Thyroid gland (tissue), 4 donors: ENCODE measurements at places on chromosomes 16 and 17. TPM values are rescaled to one million over a fixed set of nuclear protein-coding genes. Genes with fewer than 3 reads are reported as not detected.

DNA sequence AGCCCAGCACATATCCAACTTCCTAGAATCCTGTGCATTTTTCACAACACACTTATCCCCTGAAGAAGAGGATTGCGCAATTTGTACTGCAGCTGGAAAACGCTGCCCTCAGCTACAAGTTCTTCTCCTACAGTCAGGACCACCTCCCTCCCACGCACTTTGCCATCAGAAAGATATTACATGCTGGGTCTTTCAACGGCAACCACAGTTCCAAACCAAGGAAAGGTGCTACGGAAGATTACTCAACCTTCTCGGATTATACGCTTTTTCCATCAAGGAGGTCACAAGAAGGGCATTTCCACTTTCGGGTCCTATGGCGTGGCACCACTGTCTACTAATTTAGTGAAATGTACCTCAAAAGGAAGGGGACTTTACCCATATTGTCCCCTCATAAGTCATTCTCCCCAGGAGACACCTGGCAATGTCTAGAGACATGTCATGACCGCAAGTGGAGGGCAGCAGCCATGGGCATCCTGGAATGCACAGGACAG is 35.2 kb downstream of the USP7 start:
- DNase-seq = no peak

GRCh38 chr17:48478224-48479013 is 48.4 kb upstream of the SKAP1 start:
- no peak for DNase-seq

- no peak for DNase-seq
Observed at GRCh38 chr17:79792341-79792871, 4.5 kb downstream of the CBX8 start.

Gene CDC42EP4
- total RNA-seq = 87.2 TPM

DNA sequence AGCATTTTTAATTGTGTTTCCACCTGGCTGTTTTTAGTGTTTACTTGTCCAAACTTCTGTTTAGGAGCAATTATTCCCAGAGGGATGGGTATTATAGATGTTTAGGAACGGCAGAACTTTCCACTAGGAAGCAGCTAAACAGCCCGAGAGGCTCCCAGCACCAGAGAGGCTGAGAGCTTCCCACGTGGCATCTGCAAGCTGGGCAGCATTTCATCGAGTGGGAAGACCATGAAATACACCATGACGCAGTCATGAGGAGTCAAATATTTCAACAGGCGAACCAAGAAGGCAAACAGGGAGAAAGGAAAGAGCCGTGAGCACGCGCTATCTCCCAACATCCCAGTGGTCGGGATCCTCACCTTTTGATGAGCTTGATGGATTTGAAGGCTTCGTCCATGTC is 24.1 kb downstream of the TMEM204 start:
- DNase-seq = no peak

GRCh38 chr16:56513972-56514371 is 5.9 kb downstream of the BBS2 start:
- peak; percentile 28 for DNase-seq

DNA sequence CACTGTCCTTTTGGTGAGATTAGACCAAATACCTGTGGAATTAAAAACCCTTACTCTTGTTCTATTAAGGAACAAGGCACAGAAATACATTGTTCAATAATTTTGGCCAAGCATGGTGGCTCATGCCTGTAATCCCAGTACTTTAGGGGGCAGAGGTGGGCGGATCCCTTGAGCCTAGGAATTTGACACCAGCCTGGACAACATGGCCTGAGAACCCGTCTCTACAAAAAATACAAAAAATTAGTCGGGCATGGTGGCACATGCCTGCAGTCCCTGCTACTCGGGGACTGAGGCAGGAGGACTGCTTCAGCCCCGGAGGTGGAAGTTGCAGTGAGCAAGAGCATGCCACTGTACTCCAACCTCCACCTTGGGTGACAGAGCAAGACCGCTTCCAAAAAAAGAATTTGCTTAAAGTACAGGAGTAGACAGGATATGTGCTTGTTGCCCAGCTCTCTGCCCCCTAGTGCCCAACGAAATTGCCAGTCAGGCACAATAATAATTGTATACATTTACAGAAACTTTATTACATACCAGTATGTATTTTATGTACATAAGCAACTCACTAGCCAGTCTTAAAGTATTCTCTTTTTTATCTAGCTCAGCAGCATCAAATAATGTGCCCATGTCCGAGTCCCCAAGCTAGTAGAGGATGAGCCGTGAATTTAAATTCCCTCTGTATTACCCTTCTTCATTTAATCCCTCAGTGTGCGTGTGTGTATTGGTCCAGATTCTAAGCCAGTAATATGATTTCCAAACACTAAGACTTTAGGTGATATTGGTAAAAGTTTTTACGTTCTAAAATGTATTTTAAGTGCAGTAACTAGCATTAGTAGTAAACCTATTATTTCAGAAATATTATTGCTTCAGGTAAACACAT is 1.4 kb downstream of the THUMPD1 start:
- DNase-seq = peak; percentile 43

Gene TOB1
- total RNA-seq = 33.9 TPM

GRCh38 chr17:28325211-28325610 is 6.2 kb downstream of the TMEM97 start:
- DNase-seq = no peak

- no peak for DNase-seq
Observed at GRCh38 chr16:14071576-14072271, 605 bp downstream of the MRTFB start.

Gene BEAN1
- not detected for total RNA-seq

DNA sequence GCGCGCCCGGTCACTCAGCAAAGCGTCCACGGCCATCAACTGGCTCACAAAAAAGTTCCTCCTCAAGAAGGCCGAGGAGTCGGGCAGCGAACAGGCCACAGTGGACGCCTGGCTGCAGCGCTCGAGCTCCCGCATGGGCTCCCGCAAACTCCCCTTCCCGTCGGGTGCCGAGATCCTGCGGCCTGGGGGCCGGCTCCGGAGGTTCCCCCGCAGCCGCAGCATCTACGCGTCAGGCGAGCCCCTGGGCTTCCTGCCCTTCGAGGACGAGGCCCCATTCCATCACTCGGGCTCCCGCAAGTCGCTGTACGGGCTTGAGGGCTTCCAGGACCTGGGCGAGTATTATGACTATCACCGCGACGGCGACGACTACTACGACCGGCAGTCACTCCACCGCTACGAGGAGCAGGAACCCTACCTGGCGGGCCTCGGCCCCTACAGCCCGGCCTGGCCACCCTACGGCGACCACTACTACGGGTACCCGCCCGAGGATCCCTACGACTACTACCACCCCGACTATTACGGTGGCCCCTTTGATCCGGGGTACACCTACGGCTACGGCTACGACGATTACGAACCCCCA is 10.7 kb downstream of the MYO15A start:
- no peak for DNase-seq

DNA sequence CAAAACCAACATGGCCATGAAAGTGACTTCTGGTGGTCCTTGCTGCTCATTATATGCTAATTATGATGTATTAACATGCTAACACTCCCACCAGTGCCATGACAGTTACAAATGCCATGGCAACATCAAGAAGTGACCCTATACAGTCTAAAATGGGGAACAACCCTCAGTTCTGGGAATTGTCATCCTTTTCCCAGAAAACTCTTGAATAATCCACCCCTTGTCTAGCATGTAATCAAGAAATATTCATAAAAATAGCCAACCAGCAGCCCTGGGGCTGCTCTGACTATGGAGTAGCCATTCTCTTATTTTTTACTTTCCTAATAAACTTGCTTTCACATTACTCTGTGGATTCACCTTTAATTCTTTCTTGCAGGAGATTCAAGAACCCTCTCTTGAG is 35.9 kb downstream of the DNAJA2 start:
- no peak for DNase-seq

GRCh38 chr17:33500151-33500550 is 207.1 kb upstream of the ASIC2 start:
- DNase-seq = no peak

DNA sequence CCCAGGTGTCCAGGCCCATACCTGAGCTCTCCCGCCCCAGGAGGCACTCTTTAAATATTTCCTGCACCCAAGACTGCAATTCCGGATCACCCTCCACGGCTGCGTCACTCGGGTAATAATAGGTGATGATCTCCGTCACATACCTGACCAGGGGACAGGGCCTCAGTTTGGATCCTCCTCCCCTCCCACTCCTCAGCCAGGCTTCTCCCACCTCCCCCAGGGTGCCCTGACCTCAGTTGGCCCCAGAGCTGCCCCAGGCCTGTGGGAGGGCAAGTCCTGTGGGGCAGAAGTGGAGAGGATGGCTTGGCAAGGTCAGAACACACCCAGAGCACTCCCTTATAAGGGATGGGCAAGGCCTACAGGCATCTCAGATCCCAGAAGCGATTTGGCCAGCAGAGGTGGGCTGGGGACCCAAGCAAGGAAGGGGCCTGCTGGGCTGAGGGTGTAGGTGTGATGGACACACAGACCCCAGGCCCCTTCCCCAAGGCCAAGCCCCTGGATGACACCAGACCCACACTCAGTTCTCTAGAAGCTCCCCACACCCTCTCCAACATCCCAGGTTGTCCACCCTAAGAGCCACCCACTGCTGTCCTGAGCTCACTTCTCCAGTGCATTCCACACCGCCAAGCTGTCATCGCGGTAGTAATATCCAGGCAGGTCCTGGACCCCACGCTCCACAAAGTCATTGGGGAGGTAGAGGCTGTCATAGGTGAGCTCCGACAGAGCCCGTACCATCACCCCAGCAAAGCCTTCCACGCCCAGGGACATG is 11.8 kb downstream of the ALOX12B start:
- DNase-seq = no peak

GRCh38 chr17:63546308-63547082 is 3.8 kb upstream of the DCAF7 start:
- no peak for DNase-seq

Gene PRRT2
- 1.2 TPM for total RNA-seq

GRCh38 chr17:65290616-65291015 is 153.4 kb downstream of the RGS9 start:
- DNase-seq = no peak

DNA sequence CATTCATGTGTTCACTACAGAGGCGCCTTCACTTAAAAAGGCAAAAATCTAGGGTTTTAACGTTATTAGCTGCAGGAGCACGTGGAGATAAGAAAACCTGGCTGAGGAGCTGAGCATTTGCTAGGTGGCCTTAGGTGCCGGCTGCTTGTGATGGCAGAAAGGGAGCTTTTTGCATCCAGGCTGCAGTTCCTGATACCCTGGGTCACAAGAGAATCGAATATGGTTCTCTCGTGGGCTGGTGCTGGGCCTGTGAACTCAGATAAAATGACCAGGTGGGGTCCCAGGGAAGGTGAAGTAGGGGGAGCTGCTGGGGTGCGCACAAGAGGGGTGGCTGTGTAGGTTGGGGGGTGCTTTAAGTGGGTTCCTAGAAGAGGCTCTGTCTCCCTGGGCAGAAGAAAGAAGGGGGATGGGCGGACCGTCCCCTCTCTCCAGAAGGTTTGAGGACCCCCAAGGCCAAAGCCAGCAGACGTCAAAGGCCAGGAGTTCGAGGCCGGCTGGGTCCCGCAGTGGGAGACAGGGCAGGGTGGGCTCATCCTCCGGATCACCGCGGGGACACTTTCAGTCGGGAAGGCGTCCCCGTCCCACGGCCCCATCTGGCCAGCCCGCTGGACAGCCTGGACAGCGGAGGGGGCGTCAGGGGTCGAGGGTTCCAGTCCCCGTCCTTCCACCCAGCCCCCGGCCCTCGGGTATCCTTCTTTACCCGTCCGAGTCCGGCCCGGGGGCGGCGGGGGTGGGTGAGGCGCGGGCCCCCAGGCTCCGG is 740 bp upstream of the CMIP start:
- DNase-seq = peak; percentile 41

Gene KRT33A
- not detected for total RNA-seq

- DNase-seq = no peak
Observed at GRCh38 chr17:73686126-73686525, 41.9 kb upstream of the SDK2 start.

DNA sequence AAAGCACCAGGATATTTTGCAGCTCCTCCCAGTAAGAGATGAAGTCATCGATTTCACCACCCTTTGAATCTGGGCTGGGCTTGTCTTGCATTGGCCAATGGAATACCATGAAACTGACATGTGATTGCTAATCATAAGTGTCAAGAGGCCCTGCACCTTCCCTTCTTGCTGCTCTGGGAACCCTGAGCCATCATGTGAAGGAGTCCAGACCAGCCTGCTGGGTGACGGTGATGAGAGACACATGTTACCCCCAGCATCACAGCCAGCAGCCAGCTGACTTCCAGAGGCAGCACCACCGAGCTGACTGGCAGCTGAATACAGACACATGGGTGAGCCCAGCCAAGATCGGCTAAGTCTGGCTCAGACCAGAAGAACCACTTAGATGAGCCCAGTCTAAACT is 43.6 kb upstream of the CACNG4 start:
- DNase-seq = no peak

DNA sequence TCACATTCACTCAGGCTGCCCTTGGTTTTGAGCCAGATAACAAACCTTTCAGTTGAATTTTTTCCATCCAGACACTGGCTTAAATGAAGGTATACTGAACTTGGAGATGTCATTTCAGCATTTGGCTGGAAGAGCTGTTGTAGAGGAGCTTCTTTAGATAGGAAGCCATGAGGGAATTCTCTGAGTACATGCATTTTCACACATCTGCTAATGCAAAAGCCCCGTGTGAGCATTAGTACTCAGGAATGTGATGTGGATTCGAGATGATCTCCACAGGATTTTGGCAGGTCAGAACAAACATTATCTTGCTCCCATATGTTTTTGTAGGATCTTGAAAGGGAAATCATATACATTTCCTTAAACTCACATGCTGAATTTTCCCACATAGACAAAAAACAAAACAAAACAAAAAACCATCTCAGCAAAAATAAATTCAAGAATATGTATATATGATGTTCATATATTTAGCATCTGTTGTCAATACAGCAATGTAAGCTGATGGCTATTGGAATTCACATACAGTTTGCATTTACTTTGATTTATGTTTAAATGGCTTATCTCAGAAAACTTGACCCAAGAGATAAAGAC is 277.2 kb upstream of the TBX2 start:
- no peak for DNase-seq

GRCh38 chr17:47975189-47975822 is 4.4 kb downstream of the CDK5RAP3 start:
- no peak for DNase-seq

DNA sequence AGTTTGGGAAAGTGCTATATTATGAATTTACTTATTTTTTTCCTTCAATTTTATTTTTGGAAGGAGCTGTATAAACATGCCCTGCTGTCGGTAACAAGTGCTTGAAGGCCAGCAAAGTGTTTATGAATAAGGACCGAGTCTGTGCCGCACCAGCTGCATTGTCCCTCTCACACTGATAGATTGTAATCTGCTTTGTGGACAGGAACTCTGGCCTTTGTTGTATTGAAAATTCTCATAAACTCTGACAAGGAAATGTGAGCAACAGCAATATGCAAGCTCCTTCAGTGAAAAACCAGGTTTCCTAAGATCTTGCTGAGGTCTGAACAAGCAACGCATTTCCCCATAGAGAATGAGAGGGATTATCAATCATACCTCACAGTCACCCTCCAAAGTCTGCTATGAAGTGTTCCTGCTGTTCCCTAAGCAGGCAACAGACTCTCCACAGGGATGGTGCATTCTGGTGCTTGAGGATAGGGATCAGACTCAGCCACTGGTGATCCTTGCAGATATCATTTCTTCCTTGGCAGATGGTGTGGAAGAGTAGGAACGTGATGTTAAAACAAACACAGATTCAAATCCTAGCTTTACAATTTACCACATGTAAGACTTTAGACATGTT is 109.6 kb downstream of the KCNJ2 start:
- DNase-seq = no peak
